T-helper 2 cell (primary cell): ENCODE measurements at places on chromosomes 4 and X.

GRCh38 chr4:77052352-77052751 is 23.4 kb downstream of the CCNI start:
- peak; percentile 53 for DNase-seq

DNA sequence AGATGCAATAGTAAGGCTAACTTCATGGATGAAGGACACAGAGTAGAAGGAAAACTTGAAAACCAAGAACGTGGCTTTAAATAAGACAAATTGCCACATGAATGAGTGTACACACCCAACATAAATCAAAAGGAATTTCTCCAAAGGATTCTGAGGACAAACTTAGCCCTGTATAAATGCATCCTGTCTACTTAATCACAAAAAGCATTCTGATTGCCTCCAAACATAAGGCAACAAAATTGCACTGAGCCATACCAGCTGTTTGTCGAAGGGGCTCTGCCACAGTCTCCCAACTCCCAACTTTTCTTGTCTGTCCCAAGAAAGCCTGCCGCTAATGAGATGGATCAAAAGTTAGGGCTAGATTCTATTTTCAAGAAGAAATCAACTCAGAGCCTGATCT is 194.3 kb downstream of the SOWAHB start:
- no peak for DNase-seq

GRCh38 chr4:39881789-39882188 is 95.9 kb downstream of the PDS5A start:
- no peak for DNase-seq

GRCh38 chr4:174716986-174717770 is 111.9 kb downstream of the GLRA3 start:
- no peak for DNase-seq

DNA sequence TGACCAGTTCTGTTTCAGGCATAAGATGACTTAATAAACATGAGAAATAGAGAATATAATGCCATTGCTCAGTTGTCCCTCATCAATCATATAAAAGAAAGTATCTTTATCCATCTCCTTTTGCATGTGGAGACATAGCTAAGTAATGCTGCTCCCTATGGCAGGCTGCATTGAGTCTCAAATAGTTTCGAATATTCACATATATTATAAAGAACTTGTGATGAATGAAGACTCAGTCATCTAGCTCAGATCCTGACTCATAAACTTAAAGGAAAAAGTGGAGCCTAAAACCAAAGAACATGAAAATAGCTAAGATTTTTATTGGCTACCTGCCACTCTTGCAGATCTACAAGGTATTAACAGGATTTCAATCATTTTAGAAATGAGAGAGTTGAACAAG is 11.7 kb upstream of the TLL1 start:
- no peak for DNase-seq

DNA sequence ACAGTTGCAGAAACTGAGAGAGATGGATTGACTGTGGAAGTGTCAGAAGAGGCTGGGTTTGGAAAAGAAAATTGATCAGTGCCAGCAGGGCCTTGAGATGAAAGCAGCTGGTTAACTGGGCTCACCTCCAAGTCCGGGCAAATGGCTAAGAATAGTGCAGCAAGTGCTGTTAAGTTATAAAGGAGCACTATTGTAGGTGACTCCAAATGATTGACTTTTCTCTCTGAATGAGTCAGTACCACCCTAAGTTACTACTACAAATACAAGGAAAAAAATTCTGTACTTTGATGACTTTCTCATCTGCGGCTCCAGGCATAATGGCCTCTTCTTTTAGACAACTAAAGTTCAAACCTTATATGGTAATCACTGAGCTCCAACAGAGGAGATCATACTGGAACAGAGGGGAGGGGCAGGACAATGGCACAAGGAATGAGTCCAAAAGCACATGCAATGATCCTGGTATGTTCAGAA is 733.4 kb upstream of the INTU start:
- DNase-seq: no peak

GRCh38 chr4:37359261-37359660 is 114.7 kb downstream of the NWD2 start:
- DNase-seq: no peak

DNA sequence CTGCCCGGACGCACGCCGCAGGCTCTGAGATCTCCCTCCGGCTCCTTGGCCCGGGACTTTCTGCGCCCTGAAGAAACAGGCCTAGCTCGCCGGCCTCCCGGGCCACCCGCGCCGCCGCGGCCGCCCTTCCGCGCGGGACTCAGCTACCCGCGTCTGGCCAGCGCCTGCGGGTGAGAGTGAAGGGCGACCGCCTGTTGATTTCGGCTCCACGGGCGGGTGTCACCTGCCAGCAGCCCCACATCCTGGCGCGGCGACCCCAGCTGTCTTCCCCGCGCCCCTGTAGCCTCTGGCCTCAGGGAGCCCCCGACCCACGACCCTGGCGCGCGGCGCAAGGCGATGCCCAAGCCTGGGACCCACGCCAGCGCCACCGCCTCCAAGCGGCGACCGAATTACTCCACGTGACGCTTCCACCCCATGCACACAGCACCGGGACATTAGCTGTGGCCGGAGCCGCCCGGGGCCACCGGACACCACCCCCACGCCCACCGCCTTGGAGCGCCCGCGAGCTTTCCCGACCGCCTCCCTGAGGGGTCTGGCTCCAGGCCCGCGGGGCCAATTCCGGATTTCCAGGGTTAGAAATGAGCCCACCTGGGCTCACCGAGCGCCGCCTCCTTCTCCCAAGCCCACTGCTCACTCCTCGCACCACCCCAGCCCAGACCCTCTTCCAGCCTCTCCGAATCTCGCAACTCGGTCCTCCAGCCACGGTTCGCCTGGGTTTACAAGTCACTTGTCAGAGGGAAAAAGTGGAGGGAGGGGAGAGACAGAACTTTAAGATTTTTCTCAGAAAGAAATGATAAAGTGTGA is 10.2 kb downstream of the ARX start:
- no peak for DNase-seq
